ENCODE measurements at places on chromosomes 2 and 18.

DNA sequence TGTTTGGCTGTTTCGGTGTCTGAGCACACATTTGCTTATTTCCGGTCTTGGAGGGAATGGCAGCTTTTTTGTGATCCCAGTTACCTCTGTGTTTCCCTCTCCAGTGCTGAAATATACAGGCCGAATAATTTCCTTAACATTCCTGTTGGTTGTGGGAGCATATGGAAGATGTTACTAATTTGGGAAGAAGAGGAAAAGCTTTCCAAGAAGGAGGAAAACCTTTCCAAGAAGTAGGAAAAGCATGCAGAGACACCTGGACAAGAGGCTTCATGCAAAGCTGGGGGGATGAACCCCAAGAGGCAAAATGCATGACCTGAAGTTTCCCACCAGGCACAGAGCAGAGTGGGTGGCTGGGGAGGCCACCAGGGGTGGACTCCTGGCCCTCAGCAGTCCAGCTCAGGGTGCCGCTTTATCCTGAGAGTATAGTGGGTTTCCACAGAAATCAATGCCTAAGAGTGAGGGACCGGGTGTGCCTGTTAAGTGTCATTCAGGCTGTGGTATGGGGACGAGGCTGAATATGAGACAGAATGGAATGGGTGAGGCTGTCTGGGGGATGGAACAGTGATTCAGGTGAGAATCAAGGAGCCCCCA, 25.5 kb upstream of the GNAL start:
- DNase-seq = no peak

DNA sequence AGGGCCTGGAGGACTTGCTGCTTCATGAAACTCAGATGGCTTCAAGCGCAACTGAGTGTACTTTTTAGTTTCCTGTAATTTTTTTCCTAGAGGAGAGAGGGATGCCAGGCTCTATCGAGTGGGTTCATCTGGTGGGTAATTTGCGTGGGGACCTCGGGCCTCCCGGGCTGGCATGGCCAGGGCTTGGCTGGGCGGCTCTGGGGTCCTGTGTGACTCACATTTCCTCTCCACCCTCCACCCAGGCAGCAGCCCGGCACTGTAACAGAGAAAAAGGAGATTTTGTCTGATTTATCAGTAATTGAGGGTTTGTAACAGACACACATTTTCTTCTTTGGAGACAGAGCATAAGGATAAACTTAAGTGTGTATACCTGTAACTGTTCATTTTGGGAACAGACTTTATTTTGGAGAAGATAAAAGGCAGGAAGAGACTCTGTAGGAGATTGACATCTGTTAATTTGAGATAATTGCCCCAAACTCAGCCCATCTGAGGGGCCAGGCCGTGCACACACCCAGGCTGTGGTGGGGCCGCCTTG, 64.3 kb downstream of the NFATC1 start:
- no peak for DNase-seq

- no peak for DNase-seq
Observed at GRCh38 chr2:46273225-46273863, 23.9 kb upstream of the EPAS1 start.

DNA sequence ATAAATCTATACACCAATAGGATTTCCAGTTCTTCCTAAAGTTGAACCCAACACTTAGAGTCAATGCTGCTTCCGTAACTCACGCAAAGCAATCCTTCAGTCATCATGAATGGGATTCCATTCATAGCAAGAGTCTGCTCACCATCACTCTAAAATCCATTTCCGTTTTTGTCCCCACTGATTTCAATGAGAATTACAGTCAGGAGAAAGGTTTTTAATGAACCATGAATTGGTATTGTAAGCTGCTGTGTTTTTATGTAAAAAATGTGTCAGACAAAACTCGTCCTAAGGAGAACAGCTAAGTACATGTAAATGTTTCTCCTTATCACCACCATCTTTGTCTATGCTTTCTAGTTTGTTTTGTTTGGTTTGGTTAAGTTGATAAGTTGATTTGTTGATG, 391.5 kb downstream of the IRS1 start:
- DNase-seq = no peak

DNA sequence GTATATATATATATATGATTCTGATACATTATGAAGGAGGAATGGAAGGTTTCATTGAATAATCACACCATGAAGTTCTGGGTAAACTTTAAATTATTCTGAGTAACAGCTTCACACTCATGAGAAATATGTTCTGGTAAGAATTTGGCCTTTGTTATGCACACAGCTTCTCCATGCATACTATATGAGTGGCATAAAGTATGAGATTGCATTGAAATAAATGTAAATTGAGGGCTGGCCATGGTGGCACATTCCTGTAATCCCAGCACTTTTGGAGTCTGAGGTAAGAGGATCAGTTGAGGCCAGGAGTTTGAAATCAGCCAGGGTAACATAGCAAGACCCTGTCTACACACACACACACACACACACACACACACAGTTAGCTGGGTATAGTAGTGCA, 50.0 kb upstream of the ARL5A start:
- no peak for DNase-seq

Measured in hepatic stellate cell (primary cell).